ENCODE measurements at places on chromosomes 3 and 15.

- DNase-seq, result no peak
Measured at GRCh38 chr3:117184574-117184973, 475.0 kb downstream of the TUSC7 start.

DNA sequence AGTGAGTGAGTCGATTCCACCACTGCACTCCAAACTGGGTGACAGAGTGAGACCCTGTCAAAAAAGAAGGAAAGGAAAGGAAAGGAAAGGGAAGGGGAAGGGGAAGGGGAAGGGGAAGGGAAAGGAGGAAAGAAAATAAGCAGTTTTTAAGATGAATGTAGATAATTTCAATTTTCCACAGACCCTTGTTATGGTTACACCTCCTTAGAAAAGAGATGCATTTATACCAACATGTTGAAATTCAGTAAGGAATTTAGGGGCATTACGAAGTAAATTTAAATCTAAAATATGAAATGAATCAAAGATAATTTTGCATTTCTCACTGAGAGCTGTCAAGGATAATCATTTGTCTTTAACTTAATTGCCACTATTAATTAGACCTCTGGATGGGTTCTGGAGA, 146.5 kb upstream of the TMC3 start:
- no peak for DNase-seq

GRCh38 chr15:36468746-36469145, 110.7 kb upstream of the CDIN1 start:
- DNase-seq, result no peak

GRCh38 chr3:8618950-8619349, 25.6 kb downstream of the SSUH2 start:
- DNase-seq, result no peak

DNA sequence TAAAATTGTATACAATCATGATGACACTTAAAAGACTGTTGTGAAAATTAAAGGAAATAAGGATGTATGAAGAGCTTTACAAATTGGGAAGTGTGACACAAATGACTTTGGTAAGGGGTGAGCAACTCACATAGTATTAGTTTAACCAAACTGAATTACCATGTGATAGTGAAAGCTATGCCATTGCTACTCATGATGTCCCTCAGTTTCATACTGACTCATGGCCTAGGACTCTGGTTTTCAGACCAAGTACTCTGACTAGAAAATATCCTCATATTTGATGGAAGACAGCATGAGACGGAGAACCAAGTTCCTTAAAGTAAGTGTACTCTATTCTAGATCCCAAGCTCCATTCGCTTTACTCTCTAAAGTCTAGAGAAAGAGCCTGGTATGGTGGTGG, 203.2 kb upstream of the ICE2 start:
- no peak for DNase-seq

DNA sequence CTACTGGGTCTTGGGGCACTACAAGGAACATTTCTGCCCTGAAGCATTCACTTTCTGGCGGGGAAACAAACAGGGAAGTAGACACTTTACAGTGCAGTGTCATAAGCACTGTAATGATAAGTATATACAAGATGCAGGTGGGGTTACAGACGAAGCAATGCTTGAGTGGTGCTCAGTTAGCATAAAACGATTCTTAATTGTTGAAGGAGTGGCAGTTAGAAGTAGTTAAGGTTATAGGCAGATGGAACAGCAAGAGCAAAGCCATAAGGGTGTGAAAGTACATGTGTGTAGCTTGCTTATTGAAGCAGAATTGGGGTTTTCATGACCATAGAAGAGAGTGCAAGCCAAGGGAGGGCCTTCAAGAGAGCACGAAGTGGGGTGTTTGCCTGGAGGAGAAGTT, 46.2 kb downstream of the SLC25A26 start:
- DNase-seq, result no peak

DNA sequence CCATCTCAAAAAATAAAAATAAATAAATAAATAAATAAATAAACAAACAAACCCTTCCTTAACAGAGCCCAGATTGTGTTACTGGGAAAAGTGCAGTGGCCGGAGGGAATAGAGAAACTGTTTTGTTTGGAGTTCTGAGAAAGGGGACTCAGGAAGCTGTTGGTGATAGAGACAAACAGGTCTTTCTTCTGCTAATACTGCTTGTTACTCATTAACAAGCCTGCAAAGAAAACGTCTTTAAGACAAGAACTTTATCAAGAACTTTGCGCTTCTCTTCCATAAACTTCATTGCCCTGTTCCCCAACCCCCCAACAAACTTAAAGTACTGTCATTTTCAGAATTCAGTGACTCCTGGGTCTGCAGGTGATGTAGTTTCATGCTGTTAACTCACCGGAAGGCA, 68.8 kb upstream of the GSK3B start:
- DNase-seq, result no peak

DNA sequence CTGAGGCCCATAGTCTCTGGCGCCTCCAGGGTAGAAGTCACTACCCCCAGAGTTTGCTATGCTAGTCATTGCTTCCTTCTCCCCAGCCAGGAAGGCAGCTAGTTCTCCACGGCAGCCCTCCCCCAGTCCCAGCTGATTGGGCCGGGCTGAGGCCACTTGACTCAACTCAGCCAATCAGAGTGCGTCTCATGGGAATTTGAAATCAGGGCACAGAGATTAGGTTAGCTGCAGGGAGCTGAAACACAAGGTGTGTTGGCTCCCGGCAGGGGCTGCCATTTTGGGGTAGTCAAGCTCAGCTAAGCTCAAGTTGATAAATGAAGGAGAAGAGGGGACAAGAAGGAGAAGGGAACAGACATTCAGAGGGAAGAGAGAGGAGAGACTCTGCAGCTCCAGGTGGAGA, 32.8 kb downstream of the LINGO1 start:
- DNase-seq, result peak; percentile 50

DNA sequence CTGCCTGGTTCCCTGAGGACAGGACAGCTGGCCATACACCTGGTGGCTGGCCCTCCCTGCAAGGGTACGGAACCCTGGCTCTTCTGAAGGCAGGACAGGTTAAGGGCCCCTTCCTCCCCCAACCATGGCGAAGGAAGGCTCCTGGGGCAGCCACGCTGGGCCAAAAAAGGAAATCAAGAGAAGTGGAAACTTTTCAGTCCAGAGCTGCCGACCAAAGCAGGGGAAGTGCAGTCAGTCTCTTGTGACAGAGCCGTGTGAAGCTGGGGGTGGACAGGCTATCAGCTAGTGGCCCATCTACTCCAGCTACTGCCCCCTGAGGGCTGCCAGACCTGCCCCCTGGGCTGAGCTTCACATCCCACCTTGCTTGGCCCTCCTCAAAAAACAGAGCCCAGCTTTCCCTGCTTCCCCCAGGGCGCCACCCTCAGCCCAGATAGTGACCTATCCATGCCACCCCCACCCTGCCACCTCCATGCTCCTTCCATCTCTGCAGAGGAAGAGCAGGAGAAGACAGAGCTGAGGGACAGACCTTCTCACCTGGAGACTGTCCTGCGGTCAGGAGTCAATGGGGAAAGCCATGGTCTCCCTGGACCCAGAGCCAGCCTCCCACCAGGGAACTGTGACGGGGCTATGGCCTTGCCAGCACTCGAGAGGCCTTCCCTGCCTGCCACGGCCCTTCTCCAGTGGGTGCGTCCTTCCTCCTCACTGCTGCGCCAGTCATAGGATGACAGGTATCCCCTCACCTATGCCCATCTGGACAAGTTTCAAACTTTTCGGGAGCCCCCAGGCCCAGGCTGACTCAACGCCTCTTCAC, 4.6 kb downstream of the SEMA7A start:
- DNase-seq, result no peak

DNA sequence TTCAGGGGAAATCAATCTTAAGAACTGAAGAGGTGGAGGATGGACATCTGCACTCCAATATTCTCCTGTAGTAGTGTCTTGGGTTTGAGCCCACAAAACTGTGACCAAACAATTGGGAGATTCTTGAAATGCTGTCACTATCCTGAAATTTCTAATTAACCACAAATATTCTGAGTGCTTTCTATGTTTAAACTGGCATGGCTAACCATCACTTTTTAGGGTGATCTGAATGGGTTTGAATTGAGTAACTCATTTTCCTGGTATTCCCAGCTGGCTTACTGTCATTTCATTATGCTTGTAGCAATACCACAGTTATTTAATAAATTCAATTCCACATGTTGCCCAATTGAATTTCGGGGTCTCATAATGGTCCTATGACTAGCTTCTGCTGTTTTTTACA, 216.9 kb upstream of the DCBLD2 start:
- no peak for DNase-seq

DNA sequence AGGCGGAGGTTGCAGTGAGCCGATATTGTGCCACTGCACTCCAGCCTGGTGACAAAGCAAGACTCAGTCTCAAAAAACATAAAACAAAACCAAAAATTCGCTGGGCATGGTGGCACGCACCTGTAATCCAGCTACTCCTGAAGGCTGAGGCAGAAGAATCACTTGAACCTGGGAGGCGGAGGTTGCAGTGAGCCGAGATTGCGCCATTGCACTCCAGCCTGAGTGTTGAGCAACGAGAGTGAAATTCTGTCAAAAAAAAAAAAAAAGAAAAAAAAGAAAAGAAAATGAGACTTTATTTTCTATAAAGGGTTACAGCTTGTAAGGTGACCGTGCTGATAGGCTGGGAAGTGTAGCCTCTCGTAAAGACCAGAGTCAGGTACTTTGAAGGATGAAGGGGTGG, 6.0 kb upstream of the HACD3 start:
- no peak for DNase-seq

- no peak for DNase-seq
Measured at GRCh38 chr3:171255236-171255806, 204.9 kb downstream of the TNIK start.

GRCh38 chr3:11521167-11521566, 122.5 kb downstream of the VGLL4 start:
- DNase-seq, result no peak

GRCh38 chr3:182508919-182509711, 284.2 kb upstream of the ATP11B start:
- DNase-seq, result peak; percentile 85

- DNase-seq, result peak; percentile 17
Measured at GRCh38 chr15:81098861-81099651, 35.0 kb upstream of the CFAP161 start.

- no peak for DNase-seq
Measured at GRCh38 chr3:9110802-9111201, 138.6 kb downstream of the SRGAP3 start.

- no peak for DNase-seq
Measured at GRCh38 chr3:171606151-171606751, 146.0 kb upstream of the TNIK start.

GRCh38 chr15:93307513-93307912, 218.5 kb upstream of the RGMA start:
- no peak for DNase-seq

DNA sequence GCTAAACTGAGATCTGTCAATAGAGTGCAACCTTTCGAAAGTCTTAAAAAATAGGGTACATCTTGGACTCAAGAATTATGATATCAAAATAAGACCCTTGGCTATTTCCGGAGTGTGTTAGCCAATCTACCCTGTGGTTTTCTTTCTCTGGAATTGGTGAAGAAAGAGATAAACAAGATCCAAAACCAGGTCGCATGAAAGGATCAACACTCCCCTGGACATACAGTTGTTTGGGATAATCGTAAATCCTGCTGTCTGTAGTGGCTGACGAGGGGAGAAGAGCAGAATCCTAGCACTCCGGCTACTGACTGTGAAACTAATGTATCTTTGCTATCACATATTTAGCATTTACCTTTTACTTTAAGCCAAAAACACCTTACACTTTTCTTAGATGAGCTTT, 30.9 kb downstream of the FNDC3B start:
- DNase-seq, result no peak

GRCh38 chr3:16101295-16102186, 72.9 kb upstream of the GALNT15 start:
- peak; percentile 24 for DNase-seq

GRCh38 chr3:76432396-76432795, 607.5 kb upstream of the ROBO2 start:
- no peak for DNase-seq

GRCh38 chr3:172846103-172846561, 95.6 kb downstream of the ECT2 start:
- no peak for DNase-seq

DNA sequence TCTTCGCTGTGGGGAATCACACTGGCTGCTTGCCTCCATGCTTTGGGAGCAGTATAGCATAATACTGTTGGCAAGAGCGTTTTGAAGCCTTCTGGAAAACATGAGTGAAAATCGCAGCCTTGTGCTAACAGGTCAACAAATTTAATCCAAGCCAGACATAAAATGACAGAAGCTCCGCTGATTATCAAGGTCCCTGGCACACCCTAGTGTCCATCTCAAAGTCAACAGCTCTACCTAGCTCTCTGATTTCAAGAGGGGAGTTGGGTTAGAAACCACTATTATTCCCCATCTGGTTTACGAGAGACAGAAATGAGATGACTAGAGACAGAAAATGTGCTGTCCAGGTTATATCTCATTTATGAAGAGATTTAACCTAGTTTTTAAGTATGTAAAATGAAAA, 73.6 kb upstream of the MDFIC2 start:
- DNase-seq, result no peak

GRCh38 chr15:78923480-78924360, 21.1 kb downstream of the CTSH start:
- DNase-seq, result no peak

DNA sequence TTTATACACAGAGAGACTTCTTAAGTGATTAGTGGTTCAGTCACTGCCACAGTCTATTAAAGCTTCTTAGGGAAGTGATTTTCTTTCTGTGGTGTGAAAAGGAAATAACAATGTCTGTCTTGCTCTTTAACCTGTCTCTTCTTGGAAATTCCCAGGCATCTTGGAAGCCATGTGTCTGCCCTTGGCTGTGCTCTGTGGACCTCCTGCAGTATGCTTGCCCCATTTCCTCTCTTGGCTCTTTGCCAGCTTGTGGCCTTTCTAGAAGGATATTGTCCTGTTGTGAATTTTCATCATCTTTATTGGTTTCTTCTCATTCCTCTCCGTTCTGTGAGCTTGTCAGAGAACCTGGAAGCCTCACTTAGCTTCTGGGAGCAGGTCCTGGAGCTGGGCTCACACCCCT, 338.4 kb upstream of the C2CD4B start:
- DNase-seq, result peak; percentile 58

- DNase-seq, result no peak
Measured at GRCh38 chr3:138588445-138588844, 5.6 kb downstream of the CEP70 start.

GRCh38 chr3:187769771-187770170, 24.5 kb upstream of the BCL6 start:
- peak; percentile 10 for DNase-seq

DNA sequence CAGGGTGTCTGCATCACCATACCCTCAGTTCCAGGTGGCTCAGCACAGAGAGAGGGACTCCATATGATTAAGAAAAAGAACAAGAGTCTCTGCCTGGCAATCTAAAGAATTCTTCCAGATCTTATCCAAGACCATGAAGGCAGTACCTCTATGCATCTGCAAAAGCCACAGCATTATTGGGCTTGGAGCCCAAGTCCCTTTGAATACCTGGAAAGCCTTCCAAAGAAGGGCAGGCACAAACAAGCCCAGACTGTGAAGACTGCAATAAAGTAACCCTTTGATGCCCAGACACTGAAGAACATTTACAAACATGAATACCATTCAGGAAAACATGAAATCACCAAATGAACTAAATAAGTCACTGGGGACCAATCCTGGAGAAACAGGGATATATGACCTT, 60.9 kb upstream of the DIPK2A start:
- no peak for DNase-seq

- DNase-seq, result no peak
Measured at GRCh38 chr3:35500641-35501350, 138.5 kb upstream of the ARPP21 start.
